ENCODE measurements at places on chromosomes 6 and 20. TPM values are rescaled to one million over a fixed set of nuclear protein-coding genes. Genes with fewer than 3 reads are reported as not detected.

DNA sequence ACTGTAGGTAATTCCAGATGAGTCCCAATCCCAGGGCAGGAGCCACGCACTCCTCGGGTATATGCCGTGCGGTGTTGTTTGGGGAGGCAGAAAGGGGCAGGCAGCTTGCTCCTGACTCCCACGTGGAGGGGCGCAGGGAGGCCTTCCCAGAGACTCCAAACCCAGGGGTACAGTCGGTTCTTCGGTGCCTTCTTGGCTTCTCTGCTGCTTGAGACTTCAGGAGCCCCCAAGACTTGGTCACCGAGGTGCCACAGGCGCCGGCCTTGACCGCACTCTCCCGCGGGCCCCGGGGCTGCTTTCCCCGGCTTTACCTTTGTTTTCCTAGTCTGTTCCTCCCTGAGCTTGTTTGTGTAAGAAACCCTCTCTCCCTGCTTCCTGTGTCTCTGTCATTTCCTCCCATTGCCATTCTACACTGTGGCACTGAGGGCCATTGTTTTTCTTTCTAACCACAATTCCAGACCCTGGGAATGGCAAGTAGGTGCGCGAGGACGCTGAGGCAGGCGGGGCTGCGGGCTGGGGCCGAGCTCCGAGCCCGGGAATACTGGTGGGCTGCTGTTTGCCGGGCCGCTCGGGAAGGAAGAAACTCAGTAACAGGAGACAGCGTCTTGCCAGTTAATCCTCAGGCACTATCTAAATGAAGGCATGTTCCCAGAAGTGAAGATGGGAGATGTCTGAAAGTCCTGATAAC, 215.6 kb upstream of the HEY2 start:
- peak; percentile 71 for DNase-seq

GRCh38 chr20:51402201-51402600, 140.3 kb downstream of the NFATC2 start:
- DNase-seq, result no peak

DNA sequence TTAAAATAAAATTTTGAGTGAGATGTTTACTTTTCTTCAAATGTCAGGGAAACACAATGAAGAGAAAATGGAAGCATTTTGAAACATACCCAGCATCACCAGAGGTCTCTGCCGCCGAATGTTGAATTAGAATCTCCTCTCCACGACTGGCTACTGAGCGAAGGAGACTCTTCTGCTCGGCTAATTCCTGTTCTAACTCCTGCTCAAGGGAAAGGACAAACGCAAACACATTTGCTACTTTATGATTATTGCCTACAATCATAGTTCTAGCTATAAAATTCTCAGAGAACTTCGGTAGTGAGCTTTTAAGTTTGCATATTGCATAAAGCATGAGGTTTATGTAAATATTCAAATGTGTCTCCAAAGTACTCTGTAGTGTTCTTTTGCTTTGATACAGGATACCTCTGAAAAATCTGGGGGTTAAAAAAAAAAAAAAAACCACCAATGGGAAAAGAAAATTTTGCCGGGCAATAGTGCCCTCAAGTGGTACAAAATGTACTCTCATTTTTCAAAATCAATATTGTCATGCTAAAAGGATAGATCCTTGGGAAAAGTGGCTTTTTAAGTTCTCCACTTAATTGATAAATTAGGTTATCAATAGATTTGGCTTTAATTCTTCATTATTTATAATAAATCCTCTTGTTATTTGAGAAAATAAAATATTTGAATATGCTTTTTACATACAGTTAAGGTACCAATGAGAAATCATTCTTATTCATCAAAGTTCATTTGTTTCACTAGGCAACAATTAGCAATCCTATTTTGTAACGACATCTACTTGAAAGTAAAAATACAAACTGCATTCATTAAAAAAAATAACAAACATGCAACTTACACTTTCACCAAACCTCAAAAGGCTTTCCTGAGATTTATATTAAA, 369.0 kb downstream of the SYNE1 start:
- peak; percentile 59 for DNase-seq

GRCh38 chr6:139275279-139276055, 16.3 kb downstream of the TXLNB start:
- DNase-seq, result no peak

DNA sequence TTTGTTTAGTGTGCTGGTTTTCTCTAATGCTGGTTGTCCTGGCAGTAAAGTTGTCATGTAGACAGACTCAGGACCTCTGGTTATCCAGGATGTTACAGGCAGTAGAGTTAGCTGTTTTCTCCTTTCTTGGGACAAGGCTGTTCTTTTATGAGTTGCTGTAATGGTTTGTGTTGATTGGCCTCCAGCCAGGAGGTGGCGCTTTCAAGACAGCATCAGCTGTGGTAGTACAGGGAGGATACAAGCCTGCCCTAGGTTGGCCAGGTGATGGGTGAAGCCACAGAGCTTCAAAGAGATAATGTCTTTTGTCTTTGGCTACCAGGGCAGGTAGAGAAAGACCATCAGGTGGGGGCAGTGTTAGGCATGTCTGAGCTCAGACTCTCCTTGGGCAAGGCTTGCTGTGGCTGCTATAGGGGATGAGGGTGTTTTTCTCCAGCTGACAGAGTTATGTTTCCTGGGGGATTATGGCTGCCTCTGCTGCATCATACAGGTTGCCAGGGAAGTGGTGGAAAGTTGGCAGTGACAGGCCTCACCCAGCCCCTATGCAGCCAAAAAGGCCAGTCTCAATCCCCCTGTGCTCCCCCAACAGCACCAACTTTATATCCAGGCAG, 127.2 kb upstream of the TAB2 start:
- DNase-seq, result peak; percentile 11

DNA sequence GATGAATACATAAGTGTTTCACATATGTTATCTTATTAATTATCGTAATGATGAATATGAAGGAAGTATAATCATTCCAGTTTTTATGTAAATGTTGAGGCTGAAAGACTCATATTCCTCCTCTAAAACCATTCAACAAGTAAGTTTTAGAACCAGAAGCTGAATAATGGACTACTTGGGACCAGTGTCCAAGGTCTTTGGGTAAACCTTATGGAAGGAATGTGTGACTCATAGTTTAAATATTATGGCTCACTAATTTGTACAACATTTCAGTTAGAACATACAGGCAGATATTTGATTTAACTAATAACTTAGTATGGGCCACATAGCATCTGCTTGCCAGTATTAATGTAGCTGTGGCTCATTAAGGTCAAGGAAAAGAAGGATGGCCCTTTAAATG, 209.6 kb downstream of the TFAP2B start:
- no peak for DNase-seq

- DNase-seq, result no peak
These were observed 17.2 kb upstream of the LRRN4 start for GRCh38 chr20:6070829-6071695.

DNA sequence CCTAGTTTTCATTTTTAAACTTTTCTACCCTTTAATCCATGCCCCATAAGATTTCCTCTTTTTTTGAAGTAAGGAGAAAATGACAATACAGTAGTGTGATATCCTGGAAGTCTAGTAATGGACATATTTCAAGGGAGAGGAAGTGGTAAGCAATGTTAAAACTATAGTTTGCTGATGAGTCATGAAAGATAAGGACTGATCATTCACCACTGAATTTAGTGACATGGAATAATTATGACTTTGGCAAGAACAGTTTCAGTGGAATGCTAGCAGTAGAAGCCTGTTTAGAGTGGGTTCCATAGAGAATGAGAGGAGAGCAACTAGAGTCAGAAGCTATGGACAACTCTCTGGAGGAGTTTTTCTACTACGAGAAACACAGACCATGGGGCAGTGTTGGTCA, 24.9 kb upstream of the SLC2A12 start:
- no peak for DNase-seq

GRCh38 chr6:158387578-158387977, 75.3 kb downstream of the TULP4 start:
- no peak for DNase-seq

DNA sequence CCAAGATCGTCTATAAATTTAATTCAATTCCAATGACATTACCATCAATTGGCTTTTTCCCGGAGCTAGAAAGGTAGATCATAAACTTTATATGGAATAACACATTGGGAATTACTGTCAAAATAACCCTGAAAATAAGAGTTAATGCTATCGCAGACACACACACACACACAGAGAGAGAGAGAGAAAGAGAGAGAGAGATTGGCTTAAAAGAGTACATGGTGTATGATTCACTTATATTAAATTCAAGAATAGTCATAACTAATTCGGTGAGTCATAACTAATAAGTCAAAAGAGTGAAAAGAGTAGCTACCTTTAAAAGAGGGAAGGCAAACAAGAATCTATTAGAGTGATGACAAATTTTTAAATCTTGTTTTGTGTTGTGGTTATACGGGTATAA, 425.5 kb downstream of the TBC1D32 start:
- DNase-seq, result no peak

DNA sequence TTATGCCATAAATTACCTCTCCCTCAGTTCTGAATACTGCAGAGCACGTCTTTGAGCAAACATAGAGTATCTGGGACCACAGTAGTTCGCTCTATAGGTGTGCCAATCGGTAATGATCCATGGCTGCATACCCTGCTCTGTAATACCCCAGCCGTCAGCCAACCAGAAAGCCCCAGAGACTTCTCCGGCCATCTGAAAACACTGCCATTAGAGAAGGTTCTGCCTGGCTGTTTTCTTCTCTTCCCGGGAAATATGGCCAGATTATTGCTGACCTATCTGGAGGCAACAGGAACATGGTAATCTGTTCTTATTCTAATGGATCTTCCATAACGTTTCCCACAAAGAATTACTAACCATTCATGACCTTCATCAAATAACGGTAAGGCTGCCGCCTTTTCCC, 139.9 kb downstream of the RPS12 start:
- DNase-seq, result no peak

GRCh38 chr6:76416821-76417605, 344.6 kb upstream of the IMPG1 start:
- DNase-seq, result no peak

- peak; percentile 89 for DNase-seq
These were observed at the start of gene SYNJ2 for GRCh38 chr6:157981395-157982101. Gene SYNJ2 (plus strand): TSS chr6:157981863. CDS start chr6:157981962, 99 bp downstream.

DNA sequence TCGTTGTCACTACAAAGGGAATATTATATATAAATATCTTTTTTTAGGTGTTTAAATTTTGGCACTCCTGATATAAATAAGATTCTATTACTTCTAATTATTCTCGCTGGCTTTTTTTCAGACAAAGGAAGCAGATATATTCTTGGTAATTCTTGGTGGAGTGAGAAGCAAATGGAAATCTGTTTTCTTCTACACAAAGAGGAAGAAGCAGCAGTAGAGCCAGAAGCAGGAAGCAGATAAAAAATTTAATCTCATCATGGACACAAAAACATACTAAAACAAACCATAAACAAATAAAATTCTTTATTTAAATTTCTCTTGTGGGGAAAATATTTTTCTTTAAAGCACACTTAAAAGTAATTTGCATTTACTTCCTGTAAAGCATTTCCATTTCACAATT, 3.7 kb upstream of the KIAA0319 start:
- DNase-seq, result no peak

DNA sequence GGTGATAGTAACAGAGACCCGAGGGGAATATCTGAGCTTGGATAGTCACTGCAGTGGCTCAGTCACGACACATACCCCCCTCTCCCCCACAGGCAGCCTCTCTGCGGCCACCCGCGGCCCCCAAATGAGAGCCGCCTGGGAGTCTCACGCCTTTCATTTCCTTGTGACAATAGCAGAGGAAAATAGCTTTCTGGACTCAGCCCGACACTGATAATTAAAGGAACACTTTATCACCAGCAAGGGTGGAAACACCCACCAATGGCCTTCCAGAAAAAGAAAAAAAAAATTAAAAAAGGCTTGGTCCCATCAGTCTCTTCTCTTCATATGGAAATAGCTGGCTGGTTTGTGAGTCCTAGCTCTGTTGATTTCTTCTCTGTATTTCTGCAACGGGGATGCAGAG, 35.1 kb upstream of the KCNG1 start:
- DNase-seq, result no peak

- no peak for DNase-seq
These were observed 172.0 kb downstream of the EYA2 start for GRCh38 chr20:47066484-47067270.

RHAG gene
- not detected for total RNA-seq

C20orf144 gene
- total RNA-seq, result not detected

EPPIN gene
- not detected for total RNA-seq

MLN gene
- total RNA-seq, result not detected

OGFR gene
- 7.0 TPM for total RNA-seq

BPIFB1 gene
- total RNA-seq, result not detected

ZNF341 gene
- 2.5 TPM for total RNA-seq

UNC5CL gene
- total RNA-seq, result 5.0 TPM

PLCB4 gene
- 20.6 TPM for total RNA-seq

PARD6B gene
- total RNA-seq, result 31.0 TPM

POU5F1 gene
- 17.2 TPM for total RNA-seq

Measured in neural progenitor cell (in vitro differentiated cells).